ENCODE measurements at places on chromosomes 12 and 14. TPM values are rescaled to one million over a fixed set of nuclear protein-coding genes. Genes with fewer than 3 reads are reported as not detected.

DNA sequence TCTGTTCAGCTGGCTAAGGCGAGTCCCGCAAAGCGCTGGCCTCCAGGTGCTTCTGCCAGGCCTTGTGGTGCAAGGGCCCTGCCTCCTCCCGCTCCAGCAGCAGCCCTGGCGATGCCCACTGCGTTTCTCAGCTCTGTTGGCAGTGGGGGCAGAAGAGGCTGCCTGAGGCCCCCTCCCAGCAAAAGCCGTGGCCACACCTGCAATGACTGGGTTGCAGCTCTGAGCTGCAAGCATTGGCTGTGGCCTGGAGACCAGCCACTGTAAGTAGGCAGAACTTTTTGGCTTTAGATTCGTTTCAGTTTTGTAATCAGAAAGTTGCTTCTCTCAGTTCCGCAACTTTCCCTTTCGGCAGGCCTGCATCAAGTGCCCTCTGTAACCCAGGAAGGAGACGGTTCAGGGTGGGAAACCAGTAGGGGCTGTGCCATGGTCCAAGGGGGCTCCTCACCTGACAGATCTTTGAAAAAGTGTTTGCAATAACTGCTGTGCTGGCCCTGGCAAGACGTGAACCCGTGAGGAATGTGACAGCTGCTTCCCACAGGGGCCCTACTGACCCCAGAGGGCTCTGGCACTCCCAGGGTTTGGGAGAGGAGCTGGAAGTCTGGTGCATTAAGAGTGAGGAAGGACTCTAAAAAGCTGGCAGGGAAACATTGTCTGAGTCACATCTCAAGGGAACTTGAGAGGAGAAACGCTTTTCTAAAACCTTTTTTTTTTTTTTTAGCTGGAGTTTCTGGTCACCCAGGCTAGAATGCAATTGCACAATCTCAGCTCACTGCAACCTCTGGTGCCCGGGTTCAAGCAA, 54.5 kb upstream of the MAX start:
- DNase-seq, result no peak

DNA sequence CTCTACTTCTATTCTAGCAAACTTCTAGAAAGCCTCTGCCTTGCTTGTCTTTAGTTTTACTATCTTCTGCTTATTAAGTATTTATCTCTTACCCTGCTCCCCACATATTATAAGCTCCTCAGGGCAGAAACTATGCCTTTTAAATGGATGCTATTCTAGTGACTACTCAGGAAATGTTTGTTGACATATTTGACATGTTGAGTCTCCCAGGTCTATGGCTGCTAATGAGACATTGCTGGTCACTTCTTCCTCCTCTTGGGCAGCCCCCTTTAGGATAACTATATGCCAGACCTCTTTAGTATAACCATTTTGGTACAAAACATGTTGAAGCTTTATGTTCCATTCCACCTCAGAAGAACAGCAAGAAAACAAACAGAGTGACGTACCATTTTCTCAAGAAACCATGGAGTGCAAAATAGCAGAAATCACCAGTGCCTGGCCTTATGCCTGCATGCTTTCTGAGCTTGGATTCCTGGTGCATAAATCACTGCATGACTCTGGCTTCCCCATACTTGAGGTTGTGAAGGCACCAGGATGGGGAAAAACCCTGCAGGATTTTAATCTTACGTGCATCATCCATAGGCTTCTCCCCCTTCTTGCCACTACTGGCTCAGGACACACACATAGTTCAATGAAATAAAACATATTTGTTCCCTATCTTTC, 202.6 kb downstream of the TMX1 start:
- DNase-seq, result no peak

Gene GARIN6
- not detected for total RNA-seq

DNA sequence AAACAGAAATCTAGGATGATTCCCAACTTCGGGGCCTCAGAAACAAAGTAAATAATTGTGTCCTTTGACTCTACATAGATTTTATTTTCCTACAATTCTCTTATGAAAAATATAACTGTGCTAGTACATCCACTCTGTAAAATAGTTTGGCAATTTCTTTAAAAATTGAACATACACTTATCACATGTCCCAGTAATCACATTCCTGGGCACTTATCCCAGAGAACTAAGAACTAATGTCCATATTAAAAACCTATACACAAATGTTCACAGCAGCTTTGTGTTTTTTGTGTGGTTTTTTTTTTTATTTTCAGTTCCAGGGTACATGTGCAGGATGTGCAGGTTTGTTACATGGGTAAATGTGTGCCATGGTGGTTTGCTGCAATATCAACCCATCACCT, 99.0 kb downstream of the KCNH5 start:
- DNase-seq, result no peak

- no peak for DNase-seq
Measured at GRCh38 chr14:68181519-68182326, 362.1 kb downstream of the RAD51B start.

Gene ART4
- total RNA-seq, result 1.6 TPM

Gene OR5AU1
- total RNA-seq, result not detected

DNA sequence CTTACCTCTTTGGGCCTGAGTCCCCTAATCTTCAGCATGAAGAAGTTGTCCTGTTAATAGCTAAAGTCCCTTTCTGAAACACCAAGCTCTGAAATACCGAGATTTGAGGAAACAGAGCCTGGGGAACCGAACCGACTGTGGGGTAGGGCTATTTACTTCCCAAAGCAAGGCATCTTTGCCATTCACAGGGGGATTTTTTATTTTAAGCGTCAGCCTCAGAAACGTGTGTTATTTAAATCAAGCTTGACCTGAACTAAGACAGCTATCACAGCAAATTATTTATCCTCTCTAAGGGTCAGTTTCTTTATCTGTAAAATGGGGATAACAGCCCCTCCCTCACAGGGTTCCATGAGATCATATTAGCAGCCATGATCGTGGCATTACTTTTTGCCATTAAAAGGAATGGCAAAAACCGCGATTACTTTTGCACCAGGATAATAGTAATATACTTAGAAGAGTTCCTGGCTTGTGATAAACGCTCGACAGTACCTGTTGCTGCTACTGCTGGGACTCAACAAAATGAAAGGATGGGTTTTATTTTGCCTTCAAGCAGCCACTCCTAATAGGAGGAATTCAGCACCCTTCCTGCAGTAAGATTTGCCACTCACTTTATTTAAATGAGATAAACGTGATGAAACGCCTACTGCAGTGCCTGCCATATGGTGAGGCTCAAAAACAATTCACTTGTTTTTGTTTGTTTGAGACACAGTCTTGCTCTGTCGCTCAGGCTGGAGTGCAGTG, 1.3 kb upstream of the CORO1C start:
- no peak for DNase-seq

DNA sequence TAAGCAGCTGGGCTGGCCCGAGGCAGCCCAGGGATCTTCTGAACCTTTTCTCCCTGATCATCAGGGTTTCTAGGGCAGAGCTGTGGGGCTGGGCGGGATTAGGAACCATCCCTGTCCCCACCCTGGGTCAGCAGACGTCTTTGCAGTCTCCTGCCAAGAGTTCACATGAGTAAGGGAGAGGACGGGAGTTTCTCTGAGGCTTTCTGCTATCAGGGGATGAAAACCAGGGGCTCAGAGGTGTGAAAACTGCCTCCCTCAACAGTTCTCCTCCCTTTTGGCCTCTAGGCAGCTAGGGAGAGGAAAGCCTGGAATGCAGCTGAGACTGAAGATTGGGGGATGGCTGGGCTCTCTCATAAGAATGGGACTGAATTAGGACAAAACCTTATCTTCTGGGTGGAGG, 7.9 kb downstream of the ZNF385A start:
- no peak for DNase-seq

Gene MMP19
- 50.6 TPM for total RNA-seq

Gene KIF5A
- not detected for total RNA-seq

- DNase-seq, result no peak
Measured at GRCh38 chr12:41367726-41368405, 179.7 kb downstream of the PDZRN4 start.

GRCh38 chr12:91870872-91871707, 274.6 kb downstream of the BTG1 start:
- DNase-seq, result no peak

DNA sequence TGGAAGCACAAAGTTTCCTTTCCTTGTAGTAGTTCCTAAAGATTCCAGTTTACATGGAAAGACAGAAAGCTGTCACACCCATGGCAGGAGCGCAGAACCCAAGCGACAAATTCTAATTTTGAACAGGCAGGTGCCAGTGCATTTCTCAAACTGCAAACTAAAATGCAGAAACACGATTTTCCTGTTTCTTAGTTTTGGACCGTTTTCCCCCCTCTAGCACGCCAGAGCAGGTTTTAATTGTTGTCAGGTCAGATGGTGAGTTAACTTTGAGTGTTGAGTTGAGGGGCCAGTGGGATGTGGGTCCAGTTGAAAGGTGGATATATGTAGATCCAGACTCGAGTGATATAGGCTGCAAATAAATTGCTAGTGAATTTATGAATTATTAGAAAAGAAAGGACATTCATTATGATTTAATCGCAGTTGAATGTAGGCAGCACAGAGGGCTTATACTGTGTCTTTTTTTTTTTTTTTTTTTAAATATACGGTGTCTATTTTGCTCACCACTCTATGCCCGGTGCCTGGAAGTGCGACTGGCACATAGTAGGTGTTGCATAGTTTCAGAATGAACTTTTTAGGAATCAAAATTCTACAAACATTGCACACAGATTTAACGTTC, 909 bp upstream of the ETFBKMT start:
- no peak for DNase-seq
